ENCODE measurements at places on chromosomes 1 and 21.

DNA sequence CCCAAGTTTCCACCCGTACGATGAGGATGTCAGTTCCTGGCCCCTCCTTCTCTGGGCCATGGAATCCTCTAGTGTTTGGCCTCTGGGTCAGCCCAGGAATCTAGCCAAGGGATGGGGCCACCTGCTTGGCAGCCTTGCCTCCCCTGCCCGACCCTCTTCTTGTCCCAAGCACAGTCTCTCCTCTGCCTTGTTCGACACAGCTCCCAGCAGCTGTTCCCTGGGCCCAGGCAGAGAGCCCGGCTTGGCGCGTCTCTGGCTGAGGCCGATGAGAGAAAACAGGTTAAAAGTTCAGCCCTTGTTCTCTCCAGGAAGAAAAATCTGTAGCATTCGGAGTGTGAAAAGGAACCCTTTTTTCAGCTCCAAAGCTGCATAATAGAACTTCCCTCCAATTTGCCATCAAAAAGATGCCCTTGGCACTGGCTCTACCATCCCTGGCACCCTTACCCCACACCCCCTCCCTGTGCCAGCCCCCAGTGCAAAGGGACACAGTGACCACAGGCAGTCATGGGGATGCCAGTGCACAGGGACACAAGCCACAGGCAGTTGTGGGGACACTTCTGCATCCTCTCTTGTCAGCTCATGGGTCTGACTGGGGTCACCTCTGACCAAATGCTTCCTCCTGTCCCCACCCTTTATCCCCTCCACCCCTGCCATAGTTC, 68.4 kb downstream of the EPHB2 start:
- no peak for DNase-seq

DNA sequence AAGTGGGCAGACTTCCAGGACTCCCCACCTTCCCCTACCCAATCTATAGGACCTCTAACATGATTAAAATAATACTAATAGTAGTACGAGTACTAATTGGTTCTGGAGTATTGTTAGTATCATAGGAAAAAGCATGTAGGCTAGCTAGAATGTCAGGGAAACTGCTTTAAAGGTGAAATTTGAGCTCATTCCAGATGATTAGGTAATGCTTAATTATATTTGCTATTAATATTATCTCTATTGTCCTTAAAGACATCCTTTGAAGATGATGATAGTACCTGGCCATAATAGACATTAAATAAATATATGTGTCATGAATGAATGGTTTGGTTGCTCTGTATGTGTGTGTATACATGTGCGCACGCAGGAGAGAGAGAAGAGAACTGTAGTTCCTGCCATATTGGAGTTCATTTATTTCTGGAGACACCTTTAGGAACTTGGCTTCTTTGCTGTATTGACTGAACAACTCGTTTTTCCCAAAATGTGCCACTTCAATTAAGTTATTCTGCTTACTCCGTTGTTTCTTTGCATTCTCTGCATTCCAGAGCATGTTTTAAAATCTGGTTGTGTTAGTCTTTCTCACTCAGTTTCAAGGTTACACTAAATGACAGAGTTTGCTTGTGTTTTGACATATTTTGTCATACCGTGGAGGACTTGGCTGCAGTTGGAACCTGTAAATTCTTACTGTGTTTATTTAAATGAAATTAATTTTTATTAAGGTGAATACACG, 117.1 kb downstream of the OSBPL9 start:
- DNase-seq: no peak

- DNase-seq: no peak
These were observed 132.4 kb downstream of the PROX1 start for GRCh38 chr1:214120191-214120590.

DNA sequence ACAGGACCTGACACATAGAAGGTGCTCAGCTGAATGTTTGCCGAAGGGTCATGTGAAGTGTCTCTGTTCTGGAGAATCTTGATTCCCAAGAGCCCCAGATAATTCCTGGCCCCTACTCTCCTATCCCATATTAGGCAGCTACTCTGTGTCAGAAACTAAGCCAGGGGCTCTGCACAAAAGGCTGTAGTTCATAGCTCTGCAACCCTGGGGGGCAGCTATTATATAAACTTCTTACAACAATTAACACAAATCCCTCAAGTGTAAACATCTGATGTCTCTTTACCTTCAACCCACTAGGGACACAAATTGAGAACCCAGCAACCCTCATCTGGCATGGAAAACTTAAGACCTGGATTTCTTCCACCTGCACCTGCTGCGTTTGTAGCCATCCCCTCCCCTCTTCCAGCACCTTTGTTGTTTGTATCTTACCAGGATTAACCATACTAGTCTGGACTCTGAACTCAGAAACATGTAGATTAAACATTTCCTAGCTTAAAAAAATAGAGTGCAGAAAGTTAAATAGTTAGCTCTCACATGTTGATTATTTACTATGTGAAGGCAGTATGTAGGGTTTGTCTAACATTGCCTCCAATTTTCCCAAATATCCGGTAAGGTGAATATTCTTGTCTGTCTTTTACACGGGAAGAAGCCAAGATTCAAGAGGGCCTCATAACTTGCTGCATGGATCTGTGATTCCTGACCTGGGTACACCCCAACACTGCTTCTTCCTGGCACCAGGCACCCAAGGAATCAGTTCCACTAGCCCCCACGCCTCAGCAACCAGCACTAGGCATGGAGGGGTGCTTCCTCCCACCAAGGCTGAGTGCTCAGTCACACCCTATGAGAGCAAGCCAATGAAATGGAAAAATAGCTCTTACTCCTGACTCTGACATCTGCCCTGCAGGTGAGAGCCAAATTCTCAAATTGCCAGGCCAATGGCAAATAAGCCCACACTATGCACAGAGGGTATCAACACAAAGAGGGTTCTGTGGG, 220.7 kb upstream of the HOOK1 start:
- no peak for DNase-seq

- DNase-seq: no peak
These were observed 176.7 kb downstream of the CRB1 start for GRCh38 chr1:197444755-197445154.

DNA sequence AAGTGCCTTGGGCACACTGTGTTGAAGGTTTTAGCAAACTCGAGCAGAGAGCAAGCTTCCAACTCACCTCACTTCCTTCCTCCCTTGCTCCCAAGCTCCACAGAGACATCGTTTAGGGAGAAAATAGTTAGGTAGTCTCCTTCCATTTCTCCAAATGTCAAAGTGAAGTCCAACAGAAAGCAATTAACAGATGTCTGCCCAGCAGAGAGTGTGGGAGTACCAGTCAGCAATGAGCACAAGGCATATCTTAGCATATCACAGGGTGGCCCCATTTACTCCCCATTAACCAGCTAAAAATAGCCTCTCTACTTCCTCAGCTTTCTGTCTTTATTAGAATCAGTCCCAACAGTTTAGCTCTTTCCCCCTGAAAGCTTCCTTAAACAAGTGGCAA, 334.2 kb upstream of the CAMK1G start:
- DNase-seq: no peak

- no peak for DNase-seq
These were observed 3.6 kb upstream of the CRABP2 start for GRCh38 chr1:156709031-156709430.

DNA sequence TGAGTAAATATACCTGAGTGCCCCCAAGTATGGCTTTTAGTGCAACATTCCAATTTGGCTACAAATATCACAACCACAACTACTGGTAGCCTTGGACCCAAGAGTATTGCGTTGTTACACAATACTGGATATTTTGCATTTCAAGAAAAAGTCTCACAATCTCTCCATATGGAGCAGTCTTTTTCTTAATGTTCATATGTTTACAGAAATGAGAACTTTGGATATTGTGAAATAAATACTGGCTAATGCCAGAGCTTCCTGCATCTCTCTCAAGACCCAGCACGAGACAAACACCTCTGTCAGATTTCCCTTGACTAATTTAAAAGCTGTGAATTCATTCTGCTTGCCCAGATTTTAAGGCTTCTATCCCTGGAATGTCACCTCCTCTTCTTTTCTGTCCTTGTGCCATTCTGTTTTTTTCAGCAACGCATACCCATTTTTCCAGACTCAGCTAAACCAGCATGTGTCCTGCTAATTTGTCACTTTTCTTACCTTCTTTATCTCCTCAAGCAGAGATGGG, 136.2 kb upstream of the BACE2 start:
- DNase-seq: no peak

DNA sequence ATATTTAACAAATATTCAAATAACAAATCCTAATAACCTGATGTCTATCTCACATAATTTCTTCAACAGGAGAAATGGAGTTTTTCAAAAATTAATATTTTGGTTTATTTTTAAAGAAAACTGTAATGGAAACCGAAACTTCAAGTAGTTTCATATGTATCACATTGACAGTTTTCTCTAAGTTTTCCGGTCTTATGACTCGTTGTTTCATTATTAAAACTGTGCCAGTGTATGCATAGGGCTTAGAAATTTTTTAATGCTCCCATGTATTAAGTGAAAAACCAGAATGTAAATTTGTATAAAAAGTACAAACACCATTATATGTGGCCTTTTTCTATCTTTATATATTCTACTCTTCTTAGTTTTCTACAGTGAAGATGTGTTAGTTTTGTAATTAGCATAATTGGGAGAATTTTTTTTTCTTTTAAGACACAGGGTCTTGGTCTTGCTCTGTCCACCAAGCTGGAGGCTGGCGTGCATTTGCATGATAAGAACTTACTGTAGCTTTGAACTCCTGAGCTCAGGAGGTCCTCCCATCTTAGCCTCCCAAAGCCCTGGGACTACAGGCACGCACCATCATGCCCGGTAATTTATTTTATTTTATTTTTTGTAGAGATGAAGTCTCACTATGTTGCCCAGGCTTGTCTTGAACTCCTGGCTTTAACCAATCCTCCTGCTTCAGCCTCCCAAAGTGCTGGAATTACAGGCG, 43.9 kb upstream of the SAMSN1 start:
- DNase-seq: no peak

GRCh38 chr1:170674239-170674638, 10.3 kb downstream of the PRRX1 start:
- DNase-seq: no peak

GRCh38 chr1:236925386-236925785, 78.9 kb downstream of the MT1HL1 start:
- no peak for DNase-seq

DNA sequence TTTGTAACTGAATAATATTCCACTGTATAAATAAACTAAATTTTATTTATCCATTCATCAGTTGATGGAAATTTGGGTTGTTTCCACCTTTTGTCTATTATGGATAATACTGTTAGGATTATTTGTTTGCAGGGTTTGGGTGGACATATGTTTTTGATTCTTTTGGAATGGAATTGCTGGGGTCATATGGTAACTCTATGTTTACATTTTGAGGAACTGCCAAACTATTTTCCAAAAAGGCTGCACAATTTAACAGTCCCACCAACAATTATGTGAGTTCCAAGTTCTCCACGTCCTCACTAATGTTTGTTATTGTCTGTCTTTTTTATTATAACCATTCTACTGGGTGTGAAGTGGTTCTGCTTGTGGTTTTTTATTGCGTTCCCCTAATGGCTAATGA, 4.3 kb upstream of the SERBP1 start:
- DNase-seq: no peak

DNA sequence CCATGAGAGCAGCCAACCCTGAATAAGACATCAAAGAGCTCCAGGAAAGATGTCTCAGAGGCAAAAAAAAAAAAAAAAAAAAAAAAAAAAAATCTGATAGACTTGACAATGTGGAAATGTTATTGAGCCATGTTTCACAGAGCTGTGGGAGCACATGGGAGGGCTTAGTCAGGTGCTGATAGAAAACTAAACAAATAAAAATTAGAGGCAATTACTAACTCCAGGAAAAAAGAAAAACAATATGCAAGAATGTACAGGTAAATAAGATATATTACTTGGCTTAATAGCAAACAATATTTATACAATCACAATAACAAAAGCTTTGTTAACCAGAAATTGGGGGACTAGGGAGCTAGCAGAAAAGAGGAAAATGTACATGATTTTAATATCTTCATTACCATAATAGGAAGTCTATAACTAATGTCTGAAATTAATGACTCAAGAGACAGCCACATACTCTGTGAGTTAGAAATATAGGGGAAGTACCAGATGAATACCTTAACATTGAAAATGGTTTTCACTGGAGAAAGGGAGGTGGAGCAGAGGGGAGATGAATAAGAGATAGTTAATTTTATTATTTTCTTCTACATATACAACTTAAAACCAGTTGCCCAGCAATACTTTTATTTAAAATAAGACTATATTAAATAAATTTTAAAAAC, 16.9 kb upstream of the RGS16 start:
- DNase-seq: no peak

DNA sequence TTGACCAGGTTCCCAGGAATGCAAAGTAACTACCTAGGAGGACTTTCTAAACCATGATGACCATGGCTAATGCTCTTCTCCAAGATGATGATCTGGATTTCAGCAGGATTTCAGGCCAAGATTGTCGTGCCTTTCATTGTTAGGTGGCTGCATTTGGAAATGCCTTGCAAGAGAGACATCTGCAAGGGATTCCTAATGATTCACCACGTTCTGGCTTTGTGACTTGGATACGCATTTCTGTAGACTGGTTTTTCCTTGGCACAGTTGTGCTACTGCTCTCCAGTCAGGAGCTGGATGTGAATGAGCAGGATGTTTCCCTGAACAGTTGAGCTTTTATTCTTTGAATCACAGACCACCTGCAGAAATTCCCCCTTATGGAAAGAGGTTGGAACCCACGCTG, 212.4 kb downstream of the BACH1 start:
- no peak for DNase-seq

DNA sequence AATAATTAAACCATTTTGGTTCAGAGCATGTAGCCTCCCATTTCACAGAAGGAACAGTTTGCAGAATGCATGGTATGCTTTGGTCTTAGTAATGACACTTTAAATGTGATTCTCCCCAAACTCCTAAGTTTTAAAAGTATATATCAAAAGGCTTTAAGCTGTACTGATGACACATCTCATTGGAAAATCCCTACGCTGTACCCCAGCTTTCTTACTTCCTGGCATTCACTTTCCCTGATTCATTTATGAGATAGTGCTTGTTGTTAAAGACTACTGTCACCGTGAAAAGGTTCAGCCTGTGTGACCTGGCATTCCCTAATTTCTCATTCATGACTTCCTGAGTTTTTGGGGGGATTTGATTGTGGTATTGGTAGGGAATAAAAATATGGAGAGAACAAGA, 53.4 kb downstream of the MPZL1 start:
- no peak for DNase-seq

DNA sequence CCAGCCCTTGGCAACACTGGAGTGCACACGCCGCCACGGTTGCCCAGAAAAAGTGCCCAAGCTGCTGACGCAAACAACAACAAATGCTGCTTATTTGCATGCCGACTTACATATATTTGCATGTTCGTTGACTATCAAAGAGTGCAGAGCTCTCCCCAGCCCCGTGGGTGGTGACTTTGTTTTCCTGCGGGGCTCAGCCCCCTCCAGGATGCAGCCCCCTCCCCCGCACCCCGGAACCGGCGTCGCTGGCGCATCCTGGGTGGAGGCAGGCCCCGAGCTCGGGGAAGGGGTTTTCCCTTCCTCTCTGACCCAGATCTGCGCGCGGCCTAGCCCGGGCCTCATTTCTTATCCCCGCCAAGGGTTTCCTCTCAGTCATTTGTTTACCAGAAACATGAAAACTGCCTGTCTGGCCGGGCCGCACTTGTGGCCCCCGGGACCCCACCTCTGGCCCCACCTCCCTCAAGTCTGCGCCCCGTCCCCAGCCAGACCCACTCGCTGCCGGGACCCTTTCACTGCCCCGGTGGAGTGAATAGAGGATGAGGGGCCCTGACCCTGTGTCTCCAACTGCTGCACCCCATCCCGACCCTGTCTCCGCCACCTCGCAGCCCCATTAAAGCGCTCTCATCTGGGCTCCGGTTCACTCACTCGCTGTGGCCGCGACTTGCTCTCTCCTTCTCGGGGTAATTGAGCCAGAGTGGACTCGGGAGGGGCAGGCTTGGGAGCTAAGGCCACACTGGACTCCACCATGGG, 5.5 kb downstream of the TNFRSF25 start:
- peak; percentile 65 for DNase-seq

Measured in stimulated activated CD8-positive, alpha-beta memory T cell treated with anti-CD3 and anti-CD28 coated beads, Interleukin-2, amount 100 ng/mL, for 48 hours (primary cell).